ENCODE measurements at places on chromosomes 12 and 14. TPM values are rescaled to one million over a fixed set of nuclear protein-coding genes. Genes with fewer than 3 reads are reported as not detected.
A peak's percentile ranks its signal among the peaks of the same experiment; 100 is the strongest.

GRCh38 chr12:4817880-4818279, 91.8 kb upstream of the KCNA1 start:
- no peak for DNase-seq

- DNase-seq = no peak
Measured at GRCh38 chr12:117699575-117699974, 269.2 kb downstream of the KSR2 start.

DNA sequence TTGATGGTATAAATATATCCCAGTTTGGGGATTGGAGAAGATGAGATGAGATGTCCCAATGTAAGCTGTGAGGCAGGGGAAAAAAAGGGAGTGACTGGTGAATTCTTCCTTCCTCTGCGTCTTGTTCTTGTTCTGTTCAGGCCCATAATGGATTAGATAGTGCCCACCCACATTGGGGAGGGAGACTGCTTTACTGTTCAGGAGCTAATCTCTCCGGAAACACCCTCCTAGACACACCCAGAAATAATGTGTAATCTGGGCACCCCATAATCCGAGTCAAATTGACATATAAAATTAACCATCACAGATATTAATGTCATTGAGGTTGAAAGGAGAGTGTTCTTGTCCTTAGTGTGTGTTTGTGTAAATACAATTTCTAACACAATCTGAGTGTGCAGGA, 29.3 kb downstream of the ETV6 start:
- DNase-seq = no peak

DNA sequence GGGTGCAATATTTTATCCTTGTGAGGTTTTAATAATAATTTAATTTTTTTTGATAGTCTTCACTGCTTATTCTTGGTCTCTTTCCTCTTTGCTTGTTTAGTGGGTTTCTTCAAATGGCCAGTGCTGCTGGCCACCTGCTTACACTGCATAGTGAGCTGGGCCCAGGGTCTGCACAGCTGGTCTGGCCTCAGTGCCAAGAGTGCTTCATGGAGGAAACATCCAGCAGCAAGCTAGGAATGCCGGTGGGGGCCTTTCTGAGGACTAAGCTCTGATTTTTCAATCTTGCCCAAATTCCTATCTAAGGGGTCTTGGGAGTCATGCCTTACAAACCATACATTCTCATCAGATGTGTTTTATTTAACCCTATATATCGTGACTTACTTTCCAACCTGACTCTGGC, 13.3 kb upstream of the BDKRB2 start:
- DNase-seq = no peak

GRCh38 chr12:117466677-117467362, 105.4 kb upstream of the NOS1 start:
- peak; percentile 87 for DNase-seq

GRCh38 chr14:71138448-71139293, 231.4 kb downstream of the PCNX1 start:
- peak; percentile 68 for DNase-seq

DNA sequence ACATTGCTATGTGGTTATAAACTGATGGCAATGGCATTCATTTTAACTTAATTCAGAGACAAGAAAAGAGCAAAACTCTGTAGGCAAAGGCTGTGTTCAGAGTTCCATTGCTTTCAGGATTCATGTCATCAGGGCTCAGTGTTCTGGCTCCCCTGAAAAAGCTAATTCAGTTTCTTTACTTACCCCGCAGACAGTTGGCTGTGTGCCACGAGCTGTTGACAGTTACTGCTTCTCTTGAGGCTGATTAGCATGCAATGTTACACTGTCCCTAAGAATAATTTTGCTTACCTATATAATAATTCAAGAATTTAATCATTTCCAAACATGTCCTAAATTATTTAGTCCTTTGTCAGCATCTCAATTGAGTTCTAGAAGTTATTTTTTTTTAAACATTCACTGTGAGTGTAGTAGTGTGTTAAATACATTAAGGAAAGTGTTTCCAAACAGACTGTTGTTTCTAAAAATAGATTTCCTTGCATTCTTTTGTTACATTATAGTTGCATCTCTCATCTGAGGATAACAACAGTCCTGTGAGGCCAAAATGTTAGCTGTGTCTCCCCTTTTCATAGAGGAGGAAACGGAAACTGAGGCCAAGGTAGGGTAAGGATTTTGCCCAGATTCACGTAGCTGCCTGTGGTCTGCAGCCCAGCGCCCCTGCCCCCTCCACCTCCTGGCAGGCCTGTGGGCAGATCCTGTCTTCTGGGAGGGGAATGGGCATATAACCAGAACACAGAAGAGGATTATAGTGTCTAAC, 98.6 kb downstream of the PELI2 start:
- peak; percentile 54 for DNase-seq

Gene PRPH
- not detected for total RNA-seq

Gene MARS1
- 53.4 TPM for total RNA-seq

Gene PMCH
- not detected for total RNA-seq

Gene GOLGA3
- 26.1 TPM for total RNA-seq

Gene NPFF
- total RNA-seq = not detected

Gene GZMH
- total RNA-seq = 0.48 TPM

Gene PAPOLA
- total RNA-seq = 88.8 TPM

All from right lobe of liver (tissue), 6 donors.